ENCODE measurements at places on chromosomes 3 and 15.

- no peak for DNase-seq
Measured at GRCh38 chr3:190305406-190305805, 16.8 kb downstream of the CLDN1 start.

DNA sequence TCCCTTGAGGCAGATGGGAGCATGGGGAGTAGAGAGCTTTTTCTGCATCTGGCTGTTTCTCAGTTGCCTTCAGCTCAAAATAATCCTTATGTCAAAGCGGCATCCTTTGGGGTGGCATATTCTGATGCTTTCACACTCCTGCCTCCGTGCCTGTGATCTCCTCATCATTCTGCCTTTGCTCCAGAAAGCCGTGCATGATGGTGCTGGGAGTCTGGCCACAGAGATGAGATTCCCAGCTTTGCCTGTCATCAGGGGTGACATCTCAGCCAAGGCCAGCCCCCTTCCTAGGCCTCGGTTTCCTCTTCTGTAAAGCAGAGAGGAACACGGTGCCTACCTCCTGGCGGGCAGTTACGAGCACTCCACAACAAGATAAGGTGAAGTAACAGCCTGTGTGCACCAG lies 96.3 kb upstream of the ALDH1A3 start:
- no peak for DNase-seq

DNA sequence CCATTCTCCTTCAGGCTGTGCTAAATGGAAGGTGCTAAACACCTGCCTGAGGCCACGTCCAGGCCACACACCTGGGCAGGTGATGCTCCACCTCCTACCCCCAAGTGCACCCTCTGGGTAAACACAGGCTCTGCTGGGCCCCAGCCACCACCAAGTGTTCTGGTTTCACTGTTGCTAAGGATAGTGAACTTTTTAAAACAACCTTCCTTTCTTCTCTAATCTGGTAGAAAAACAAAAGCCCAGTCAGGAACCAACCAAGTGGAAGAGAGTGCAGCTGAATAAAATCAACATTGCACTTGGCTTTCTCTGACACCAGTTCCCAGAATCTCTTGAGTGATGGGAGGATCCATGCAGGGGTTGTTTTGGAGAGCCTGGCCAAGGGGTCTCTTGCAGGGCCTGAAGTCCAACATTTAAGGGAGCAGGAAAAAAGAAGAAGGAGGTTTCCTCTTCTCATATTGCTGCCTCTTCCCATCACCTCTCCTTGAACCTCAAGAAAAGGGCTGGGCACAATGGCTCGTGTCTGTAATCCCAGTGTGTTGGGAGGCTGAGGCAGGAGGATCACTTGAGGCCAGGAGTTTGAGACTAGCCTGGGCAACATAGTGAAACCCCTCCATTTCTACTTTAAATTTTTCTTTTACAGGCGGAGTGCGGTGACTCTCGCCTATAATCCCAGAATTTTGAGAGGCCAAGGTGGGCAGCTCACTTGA lies 26.2 kb upstream of the ATP13A3 start:
- no peak for DNase-seq

- DNase-seq = no peak
Measured at GRCh38 chr3:150061288-150062024, 90.8 kb upstream of the PFN2 start.

DNA sequence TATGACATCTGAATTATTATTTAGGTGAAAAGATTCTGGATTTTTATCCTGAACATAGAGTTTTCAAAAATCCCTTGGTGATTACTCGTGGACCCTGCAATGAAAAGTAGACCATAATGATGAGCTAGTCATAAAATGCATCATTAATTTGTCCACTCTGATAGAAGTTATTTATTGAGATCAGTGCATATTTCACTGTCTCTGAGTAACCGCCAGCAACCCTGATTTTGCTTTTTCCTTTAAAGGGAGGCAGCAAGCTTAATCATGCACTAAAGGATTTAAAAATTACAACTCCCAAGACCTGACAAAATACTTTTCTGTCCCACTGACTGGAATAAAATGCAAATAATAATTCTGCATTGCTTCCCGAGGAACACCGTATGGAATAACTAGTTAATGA lies 259.6 kb upstream of the DPPA4 start:
- DNase-seq = no peak

- DNase-seq = no peak
Measured at GRCh38 chr3:64291956-64292355, 66.7 kb upstream of the PRICKLE2 start.
